Glomerular endothelial cell (primary cell): ENCODE measurements at places on chromosomes 5 and 9.

- DNase-seq: no peak
Observed at GRCh38 chr5:1868886-1869475, 13.7 kb downstream of the IRX4 start.

- no peak for DNase-seq
Observed at GRCh38 chr5:41522193-41522786, 11.9 kb upstream of the PLCXD3 start.

DNA sequence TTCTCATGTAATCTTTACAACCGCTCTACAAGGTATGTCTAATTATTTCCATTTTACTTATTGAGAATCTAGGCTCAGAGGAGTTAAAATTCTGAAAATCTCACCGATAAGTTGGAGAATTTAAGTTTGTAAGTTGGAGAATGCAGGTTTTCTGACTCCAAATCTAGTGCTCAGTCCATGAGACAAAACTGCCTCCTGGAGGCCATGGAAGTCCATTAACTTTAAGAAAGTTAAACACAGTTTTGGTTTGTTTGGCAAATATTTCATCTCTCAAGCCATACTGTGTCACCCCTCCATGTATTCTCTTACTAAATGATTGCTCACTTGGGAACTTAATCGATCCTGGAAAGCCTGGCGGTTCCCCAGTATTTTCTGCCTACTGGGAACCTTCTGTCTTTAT lies 52.6 kb downstream of the INIP start:
- DNase-seq: no peak

- DNase-seq: no peak
Observed at GRCh38 chr5:37471666-37472197, 92.6 kb downstream of the WDR70 start.

- no peak for DNase-seq
Observed at GRCh38 chr5:40649463-40650030, 30.2 kb upstream of the PTGER4 start.

- DNase-seq: no peak
Observed at GRCh38 chr9:14451949-14452348, 138.0 kb upstream of the NFIB start.

DNA sequence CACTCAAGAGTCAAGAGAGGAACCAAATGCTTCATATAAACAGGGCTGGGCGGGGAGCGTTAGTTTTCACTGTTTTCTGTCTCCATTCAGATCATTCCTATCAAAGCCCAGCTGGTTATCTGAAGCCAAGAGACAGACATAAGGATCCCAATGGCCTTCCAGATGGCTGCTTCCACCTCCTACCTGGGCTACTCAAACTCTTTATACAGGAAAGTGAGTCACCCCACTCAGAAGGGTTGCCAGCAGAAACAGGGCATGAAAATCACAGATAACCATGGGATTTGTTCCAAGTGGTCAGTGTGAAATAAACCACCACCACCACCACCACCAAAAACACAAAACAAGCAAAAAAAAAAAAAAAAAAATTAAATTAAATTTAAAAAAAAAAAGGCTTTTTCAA lies 5.5 kb downstream of the PRSS3 start:
- no peak for DNase-seq

GRCh38 chr9:93196096-93197055 lies 12.4 kb downstream of the WNK2 start:
- DNase-seq: no peak

- DNase-seq: no peak
Observed at GRCh38 chr5:36238502-36239295, 3.0 kb downstream of the NADK2 start.

- no peak for DNase-seq
Observed at GRCh38 chr9:98899408-98900056, 44.2 kb upstream of the COL15A1 start.
